ENCODE measurements at places on chromosomes 12 and 14.
A peak's percentile ranks its signal among the peaks of the same experiment; 100 is the strongest.

- peak; percentile 88 for DNase-seq
These were observed 59.1 kb downstream of the RASSF3 start for GRCh38 chr12:64669270-64669842.

DNA sequence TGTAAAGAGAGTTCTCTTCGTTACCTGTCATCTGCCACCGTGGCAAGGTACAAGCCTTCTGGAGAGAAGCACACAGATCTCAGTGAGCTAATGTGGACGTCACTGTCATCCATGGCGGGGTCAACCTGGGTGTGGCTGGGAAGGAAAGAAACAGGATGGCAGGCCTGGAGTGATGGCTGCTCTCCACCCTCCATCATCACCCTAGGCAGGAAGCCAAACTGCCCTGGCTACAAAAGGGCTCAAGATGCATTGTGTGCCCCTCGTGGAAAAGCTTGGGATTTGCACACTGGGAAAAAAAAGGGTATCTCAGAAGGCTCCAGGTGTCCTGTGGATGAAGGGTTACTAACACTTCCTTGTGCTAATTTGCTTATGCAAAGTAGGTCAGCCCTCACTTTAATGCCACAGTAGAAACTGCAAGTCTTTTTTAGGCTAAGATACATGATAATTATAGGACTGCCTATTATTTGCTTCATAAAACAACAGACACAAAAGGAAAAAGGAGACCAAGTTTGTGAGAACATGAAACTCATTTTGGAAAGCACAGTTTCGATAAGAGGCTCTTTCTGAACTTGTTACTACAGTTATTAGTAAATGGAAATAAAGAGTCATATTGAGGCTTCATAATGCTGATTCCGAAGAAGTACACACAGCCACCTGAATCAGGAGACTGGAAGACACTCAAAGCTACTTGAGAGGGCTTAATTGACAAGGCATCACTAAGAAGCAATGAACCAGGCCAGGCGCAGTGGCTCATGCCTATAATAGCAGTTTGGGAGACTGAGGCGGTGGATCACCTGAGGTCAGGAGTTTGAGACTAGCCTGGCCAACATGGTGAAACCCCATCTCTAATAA lies 18.9 kb downstream of the RFC5 start:
- DNase-seq: no peak

DNA sequence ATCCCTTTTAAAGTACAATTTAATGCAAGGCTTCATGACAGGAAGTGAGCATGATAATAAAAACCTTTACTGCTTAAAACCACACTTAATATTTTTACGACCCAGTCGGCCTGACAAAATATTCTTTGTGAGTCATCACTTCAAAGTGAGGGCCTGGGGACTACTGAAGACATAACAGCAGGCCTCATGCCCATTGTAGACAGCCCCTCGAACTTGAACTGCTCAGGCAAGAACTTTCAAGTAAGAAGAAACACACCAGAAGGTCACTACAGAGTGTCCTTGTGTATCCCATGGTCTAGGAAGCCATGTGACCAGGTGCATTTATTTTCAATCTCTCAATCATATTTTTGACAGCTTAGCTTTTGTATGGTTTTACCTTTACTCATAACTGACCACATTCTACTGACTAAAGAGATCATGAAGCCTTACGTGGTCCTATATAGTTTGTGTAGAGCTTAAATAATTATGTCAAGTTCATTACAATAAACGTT lies 61.4 kb upstream of the MANSC4 start:
- no peak for DNase-seq

DNA sequence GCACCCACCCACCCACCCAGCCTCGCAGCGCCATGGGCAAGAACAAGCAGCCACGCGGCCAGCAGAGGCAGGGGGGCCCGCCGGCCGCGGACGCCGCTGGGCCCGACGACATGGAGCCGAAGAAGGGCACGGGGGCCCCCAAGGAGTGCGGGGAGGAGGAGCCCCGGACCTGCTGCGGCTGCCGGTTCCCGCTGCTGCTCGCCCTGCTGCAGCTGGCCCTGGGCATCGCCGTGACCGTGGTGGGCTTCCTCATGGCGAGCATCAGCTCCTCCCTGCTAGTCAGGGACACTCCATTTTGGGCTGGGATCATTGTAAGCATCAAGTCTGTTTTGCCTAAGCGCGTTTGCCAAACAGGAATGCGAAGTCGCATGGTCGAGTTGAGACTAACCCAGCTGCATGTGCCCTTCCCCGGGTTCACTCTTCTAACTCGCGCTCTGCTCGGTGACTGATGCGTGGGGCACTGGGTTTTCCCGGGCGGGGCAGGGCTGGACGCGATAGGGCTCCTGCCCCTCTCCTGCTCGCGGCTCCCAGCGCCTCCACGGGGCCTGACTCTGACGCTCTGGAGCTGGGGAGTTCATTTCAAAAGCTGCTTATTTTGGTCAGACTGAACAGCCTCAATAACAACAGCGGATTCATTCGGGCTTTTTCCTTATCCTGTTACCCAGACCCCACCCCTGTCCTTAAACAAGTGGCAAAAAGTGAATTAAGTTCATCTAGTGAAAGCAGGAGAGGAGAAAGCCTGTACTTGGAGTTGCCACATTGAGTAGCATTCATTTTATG lies 458 bp downstream of the SSPN start:
- DNase-seq: no peak

- DNase-seq: no peak
These were observed 28.7 kb downstream of the SLC41A2 start for GRCh38 chr12:104929368-104929767.

DNA sequence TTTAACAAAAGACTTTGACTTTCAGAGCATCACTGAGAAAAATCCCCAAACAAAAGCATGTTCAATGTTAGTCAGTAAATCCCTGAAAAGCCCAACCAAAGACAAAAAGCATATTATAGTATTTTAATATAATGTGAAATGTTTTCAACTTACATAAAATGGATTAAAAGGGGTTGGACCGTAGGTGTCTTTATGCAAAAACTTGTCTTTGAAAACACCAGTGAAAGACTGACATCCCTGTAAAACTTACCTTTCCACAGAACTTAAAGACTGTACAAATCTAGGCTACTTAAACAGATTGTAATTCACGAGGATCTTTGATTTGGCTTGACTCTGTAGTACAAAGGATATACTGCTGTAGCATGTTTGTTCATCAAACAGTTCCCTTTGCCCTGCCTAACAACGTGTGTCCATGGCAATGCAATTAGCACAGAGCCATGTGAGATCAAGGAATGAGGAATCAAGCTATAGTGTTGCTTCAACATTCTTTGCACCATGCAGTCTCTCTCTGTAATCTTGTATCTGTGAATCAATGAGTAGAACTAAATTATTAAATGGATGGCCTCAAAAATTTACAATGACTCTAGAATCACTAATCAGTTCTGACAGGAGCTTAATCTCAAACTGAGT lies 138.5 kb upstream of the SYT1 start:
- no peak for DNase-seq

GRCh38 chr14:70203686-70204085 lies 14.9 kb upstream of the SLC8A3 start:
- DNase-seq: no peak

DNA sequence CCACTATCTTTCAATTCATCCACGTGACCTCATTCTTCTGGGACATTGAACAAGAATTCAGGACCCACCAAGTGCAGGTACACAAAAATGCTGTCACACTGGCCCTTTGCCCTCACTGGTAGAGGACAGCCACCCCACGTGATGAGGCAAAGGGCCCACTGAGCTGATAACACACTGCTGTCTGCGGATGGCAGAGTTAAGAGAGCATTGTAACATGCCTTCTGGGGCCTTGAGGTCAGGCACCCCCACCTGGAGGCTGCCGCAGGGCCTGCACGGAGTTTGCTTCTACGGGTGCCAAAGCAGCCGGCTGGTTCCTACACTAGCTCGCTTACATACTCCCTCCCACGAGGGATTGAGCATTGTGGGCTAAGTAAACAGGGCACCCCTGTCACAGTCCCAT lies 101.0 kb downstream of the LRIG3 start:
- DNase-seq: no peak

GRCh38 chr12:109130297-109131153 lies 14.1 kb downstream of the ACACB start:
- no peak for DNase-seq

GRCh38 chr14:101359221-101360053 lies 201.9 kb upstream of the DIO3 start:
- DNase-seq: no peak

GRCh38 chr12:77131977-77132490 lies 66.7 kb upstream of the E2F7 start:
- DNase-seq: no peak

GRCh38 chr12:122395319-122395718 lies 27.1 kb downstream of the CLIP1 start:
- no peak for DNase-seq

DNA sequence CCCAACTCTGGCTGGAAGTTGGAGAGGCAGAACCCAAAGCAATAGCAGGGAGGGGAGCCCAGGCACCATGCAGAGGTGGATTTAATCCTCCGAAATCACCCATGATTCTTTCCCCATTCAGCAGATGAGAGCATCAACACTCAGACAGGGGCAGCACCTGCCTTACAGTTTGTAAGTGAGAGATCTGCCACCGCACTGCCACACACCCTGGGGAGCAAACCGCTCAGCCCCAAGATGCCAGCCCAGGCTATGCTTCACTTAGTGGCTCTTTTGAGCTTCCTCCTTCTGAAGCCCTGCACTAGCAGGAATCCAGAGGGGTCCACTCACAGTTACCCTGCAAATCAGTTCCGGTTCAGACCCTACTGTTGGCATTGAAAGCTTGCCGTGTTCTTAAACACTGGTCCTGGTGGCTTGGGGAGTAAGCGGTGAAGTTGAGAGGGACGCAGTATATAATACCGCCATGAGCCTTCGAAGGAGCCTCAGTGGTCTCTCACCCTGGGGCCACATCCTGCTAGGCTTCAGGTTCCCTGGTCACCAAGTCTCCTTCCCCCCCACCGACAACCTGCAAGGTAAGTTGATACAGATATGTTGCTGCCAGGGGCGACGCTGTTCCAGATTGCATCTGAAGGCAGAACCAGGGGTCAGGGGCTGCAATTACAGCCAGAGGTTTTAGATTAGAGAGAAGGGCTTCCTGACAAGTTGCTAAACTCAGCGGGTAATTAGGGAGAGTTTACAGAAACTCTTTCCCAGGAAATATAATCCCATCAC lies 72.0 kb upstream of the CCND2 start:
- DNase-seq: no peak

DNA sequence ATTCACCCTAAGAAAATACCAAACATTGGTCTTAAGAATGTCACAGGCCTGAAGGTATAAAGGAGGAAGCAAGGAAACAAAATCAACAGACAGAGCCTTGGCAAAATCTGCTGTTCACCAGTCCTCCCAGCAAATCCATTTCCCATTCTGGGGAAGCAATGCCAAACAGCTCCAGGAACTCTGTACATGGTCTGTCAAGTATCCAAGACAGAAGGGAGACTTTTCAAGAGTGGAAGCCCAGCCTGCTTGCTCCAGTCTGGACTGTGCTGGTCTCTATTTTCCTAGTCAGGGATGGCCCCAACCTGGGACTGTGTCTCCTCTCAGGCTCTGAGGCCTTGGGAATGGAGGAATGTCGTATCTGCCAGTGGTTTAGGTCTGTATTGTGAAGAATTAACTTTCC lies 251.5 kb downstream of the DAD1 start:
- no peak for DNase-seq

- DNase-seq: no peak
These were observed 36.9 kb upstream of the KCNH3 start for GRCh38 chr12:49501895-49502294.

DNA sequence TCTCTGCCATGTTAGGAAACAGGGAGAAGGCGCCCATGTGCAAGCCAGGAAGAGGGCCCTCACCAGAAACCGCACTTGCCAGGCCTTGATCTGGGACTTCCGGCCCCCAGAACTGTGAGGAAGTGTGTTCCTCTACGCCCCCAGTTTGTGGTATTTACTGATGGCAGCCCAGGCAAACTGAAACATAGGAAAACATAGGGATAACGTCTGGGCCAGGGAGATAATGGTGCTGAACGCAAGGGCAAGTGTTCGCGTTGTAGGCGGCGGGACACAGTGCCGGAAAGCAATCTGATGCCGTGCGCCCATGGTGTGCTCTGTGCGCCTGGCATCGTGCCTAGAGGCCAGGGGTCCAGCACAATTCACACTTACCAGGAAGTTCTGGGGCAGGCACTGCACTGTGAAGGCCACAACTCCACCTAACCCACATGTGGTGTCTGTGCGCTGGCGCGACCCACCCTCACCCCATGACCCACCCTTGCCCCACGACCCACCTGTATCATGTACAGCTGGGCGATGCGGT lies 53.6 kb downstream of the ARL6IP4 start:
- no peak for DNase-seq

GRCh38 chr12:1463073-1463905 lies 131.1 kb downstream of the FBXL14 start:
- no peak for DNase-seq

GRCh38 chr12:4212845-4213244 lies 60.7 kb upstream of the CCND2 start:
- DNase-seq: no peak

DNA sequence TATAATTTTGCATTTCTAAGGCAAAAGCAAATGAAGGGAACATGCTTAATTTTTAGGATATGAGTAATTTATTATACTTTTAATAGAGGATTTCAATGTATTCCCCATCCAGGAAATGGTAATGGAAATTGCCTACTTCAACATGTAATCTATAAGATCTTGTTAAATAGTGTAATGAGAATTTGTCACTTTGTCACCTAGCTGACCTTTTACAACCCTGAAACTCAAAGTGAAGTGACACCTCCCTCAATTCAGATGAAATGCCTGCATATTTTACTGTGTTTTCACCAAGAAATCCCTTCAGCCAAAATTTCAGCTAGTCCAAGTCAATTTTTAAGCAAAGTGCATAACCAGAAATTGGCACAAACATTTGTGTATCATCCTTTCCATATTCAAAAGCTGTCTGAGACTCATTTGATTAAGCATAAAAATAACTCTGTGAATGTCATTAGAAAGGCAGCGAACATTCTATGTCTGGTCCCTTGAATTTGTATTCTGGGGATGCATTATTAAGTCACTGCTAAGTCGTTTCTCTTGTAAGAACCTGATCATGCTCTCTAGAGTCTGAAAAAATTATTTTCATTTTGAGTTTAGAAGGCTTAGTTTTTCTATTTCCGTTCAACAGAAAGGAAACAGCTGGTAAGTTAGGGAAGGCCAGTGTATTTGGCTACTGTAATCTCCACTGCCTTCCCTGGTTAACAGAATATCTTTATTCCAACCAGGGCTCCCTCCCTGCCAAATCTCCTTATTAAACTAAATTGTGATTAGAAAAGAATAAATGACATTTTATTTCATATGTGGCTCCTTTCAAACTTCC lies 100.8 kb downstream of the IGF1 start:
- DNase-seq: no peak

GRCh38 chr14:99578541-99579101 lies 25.4 kb downstream of the CCDC85C start:
- DNase-seq: no peak

DNA sequence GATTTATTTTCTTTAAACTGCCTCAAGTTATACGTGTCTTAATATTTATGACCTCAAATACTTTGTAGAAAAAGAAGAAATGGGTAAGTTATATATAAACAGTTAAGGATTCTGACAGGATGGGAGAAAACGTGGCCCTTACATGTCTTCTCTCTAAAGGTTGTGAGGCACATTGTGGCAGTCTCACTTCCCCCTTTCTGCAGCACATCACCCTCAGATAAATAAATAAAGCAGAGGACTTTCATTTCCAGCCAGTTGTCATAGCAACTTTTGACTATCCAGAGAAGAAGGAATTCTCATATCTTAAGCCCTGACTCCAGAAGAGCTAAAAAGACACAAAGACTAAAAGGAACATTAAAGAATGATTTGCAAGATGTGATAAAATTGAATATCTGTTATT lies 28.8 kb upstream of the CEP83 start:
- DNase-seq: no peak

- no peak for DNase-seq
These were observed 1.1 kb downstream of the ATN1 start for GRCh38 chr12:6928703-6929407.

Measured in CD4-positive, alpha-beta T cell treated with Interleukin-4 for 4 hours (primary cell).